ENCODE measurements at places on chromosomes 6 and 20.

- no peak for DNase-seq
Measured at GRCh38 chr6:129351807-129352206, 358.2 kb downstream of the ARHGAP18 start.

- no peak for DNase-seq
Measured at GRCh38 chr20:4060064-4060795, 44.9 kb upstream of the RNF24 start.

GRCh38 chr6:139156551-139156950 is 21.7 kb downstream of the HECA start:
- no peak for DNase-seq

DNA sequence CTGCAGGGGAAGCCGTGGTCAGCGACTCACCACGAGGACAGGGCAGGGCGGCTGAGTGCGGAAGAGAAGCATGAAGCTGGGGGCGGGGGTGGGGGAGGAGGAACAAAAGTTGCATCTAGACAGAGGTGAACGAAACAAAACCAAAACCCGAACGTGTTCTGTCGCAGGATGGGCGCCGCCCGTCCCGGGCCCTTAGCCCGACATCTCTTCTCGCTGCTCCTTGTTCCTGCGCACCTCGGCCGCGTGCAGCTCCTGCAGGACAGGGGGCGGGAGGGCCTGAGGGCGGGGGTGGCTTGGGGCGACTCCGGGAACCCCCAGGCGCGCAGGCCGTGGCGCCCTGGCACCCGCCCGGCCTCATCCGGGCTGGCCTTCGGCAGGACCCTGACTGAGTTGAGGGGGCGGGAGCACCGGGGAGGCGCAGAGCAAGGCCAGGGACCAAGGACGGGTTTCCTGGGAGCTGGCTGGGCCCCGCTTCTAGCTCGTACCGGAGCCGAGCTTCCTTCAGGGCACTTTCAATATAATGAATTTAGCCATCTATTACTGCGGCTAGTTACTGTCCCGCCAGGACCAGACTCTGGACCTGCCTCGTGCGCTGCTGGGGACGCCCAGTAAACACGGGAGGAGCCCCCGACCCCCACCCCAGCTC is 12.0 kb downstream of the STMN3 start:
- peak; percentile 41 for DNase-seq

DNA sequence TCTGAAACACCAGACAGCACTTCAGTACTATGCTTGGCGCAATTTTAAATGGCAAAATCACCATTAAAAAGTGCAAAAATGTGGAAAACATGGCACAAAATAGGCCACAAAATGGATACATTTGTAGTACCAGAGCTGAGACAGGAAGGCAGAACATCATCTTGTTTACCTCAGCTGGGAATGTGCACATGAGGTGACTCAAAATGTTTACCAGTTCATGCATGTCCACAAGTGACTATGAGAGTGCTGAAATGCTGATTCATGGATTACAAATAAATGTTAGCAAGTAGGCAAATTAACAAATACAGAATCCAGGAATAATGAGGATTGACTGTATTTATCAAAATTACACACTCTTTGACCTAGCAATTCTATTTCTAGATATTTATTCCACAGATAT is 201.6 kb downstream of the ISM1 start:
- no peak for DNase-seq

DNA sequence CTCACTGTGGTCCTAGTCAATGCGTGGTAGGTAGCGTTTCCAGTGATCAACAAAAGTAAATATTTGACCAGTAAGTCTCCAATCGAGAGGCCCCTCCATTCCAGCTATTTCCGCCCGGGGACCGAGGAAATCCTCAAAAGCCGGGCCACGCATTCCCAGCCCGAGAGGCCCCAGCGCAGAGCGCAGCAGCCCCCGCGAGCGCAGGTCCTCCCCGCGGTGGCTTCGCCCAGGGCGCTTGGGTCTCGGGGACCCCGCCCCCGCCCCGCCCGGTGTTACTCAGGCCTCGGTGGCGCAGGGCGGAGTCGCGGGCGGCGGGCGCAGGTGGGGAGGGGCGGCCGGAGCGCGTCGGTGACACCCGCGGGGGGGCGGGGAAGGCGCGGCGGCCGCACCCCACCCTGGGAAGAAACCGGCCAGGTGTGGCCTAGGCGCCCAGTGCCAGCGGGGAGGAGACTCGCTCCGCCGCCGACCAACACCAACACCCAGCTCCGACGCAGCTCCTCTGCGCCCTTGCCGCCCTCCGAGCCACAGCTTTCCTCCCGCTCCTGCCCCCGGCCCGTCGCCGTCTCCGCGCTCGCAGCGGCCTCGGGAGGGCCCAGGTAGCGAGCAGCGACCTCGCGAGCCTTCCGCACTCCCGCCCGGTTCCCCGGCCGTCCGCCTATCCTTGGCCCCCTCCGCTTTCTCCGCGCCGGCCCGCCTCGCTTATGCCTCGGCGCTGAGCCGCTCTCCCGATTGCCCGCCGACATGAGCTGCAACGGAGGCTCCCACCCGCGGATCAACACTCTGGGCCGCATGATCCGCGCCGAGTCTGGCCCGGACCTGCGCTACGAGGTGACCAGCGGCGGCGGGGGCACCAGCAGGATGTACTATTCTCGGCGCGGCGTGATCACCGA is at the start of gene DSP:
Gene DSP (plus strand): TSS at position 497 of the 890 bp plus-strand sequence. CDS start 245 bp downstream, at position 742.
- peak; percentile 3 for DNase-seq

DNA sequence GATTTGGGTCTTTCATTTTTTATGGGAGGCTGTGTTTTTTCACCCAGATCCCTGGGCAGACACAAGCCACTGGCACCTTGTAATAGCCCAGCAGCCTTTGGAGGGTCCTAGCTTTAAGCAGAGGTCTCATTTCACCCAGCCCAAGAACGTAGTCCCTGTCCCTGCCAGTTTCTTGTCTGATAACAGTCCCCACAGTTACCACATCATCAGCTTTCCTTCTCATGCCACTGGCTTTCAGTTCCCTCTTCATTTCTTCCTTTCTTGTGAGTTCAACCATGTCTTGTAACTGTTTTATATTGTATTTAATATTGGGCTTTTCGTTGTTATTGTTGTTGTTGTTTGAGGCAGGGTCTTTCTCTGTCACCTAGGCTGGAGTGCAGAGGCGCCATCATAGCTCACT is 10.6 kb downstream of the PNPLA1 start:
- no peak for DNase-seq

- DNase-seq = no peak
Measured at GRCh38 chr6:166575205-166575604, 11.3 kb downstream of the RAMACL start.

DNA sequence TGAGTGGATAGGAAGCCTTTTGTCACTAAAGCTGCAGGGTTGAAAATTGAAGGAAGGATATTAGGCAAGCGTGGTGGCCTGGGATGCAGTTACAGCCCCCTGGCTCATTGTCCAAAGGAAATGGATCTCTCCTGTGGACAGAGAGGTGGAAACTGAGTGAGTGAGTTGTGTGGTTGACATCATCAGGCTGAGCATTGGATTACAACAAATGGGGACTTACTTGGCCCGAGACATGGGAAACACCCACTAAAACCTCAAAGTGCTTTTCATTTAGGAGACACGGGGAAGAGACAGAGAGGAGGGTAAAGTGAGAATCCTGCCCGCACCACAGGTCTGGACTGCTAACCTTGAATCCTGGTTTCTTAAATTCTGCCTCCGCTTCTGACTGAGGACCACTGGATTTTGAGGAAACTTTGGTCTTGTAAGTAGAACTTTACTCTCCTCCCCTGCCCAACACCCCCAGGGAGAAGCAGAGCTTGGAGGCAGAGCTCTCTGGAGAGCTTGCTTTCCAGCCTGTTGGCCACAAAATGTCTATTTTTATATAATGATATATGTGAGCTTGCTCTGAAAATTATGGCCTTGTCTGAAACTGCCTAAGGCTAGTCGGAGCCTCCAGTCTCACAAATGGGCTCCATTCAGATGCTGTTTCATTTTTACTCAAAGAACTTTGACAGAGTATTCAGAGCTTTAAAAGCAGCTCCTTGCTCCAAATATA is at the start of gene PKIG:
Gene PKIG (plus strand): TSS at position 269 of the 715 bp plus-strand sequence. CDS start 31,978 bp downstream, outside the sequence.
- DNase-seq = no peak

DNA sequence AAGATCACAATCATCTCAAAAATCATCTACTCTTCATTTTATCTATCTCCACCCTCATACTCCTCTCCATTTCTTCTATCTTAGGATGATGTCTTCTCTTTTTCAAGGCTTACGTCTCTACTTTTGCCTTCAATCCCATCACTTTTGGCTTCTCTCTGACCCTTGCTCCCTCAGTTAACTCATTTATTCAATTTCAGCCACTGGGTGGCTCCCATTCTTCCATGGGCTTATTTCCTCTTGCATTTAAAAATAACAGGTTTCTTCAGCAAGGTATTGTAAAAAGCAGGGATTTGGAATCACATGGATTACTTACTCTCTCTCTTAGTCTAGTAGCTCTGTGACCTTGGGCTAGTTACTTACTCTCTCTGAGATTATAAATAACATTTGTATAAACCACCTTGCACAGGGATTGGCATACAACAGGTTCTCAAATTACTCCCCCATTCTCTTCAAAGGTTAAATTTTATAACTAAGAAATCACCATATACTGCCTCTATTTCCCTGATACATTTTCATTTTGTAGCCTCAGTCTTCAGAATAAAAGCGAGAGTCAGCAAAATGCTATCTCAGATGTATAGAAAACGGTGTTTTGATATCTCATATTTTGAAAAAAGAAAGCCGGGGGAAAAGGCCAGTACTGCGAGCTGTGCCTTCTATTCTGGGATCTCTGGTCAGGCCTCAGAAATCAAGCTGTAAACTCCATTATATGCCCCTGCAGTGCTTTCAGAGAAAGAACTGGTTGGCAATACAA is 5.5 kb downstream of the ZSCAN12 start:
- DNase-seq = no peak

- DNase-seq = no peak
Measured at GRCh38 chr6:130834482-130835251, 7.5 kb downstream of the SMLR1 start.

GRCh38 chr6:149960488-149960887 is 3.3 kb upstream of the ULBP1 start:
- DNase-seq = no peak

DNA sequence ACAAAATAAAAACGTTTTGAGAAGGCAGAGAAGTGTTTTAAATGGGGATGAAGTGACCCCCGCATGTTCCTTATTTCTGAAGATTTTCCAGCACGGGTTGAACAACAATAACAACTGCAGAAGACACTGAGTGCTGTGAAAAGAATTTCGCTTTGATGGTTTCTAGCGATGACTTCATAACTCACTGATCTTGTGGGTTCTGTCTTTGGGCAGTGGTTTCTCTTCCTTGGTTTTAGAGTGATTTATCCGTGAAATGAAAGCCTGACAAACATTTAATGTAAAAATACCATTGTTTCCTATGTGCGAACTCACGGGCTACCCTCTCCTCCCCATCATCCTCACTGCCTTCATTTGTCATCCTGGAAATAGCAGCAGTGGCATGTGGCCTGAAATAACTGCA is 793.9 kb downstream of the QKI start:
- DNase-seq = no peak

- DNase-seq = no peak
Measured at GRCh38 chr20:44495257-44495656, 19.6 kb downstream of the TTPAL start.

GRCh38 chr6:167968091-167968490 is 29.4 kb upstream of the KIF25 start:
- no peak for DNase-seq

- DNase-seq = peak; percentile 69
Measured at GRCh38 chr20:63973636-63974401, 4.1 kb upstream of the ZNF512B start.

DNA sequence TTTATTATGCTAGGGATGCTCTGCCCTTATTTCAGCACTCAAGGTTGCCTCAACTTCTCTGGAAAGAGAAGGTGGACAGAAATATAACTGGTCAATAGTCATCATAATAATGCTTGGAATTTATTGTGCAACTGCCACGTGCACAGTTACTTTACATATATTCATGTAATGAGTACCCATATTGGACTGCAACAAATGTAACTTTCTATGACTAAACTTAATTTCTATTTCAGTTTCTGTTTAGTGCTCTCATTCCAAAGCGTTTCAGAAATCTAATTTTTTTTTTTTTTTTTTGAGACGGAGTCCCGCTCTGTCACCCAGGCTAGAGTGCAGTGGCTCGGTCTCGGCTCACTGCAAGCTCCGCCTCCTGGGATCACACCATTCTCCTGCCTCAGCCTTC is 28.3 kb upstream of the CD83 start:
- DNase-seq = no peak

GRCh38 chr6:20292905-20293304 is 80.6 kb upstream of the MBOAT1 start:
- DNase-seq = no peak

DNA sequence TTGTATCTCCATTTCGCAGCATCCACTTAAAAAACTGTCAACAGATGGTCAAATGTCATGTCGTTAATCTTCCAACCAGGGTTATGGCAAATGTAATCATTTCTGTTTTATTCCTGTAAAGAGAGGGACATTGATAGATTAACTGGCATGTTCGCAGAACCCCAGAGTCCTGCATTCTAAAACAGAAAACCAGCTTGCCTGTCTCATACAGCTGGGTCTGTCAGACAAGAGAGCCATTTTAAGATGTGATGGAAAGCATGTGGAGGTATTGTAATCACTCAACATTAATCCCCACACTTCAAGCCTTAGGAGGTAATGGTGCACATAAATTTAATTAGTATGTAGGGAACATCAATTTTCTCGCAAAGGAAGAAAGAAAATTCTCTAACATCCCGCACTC is 4.4 kb downstream of the SMLR1 start:
- no peak for DNase-seq

DNA sequence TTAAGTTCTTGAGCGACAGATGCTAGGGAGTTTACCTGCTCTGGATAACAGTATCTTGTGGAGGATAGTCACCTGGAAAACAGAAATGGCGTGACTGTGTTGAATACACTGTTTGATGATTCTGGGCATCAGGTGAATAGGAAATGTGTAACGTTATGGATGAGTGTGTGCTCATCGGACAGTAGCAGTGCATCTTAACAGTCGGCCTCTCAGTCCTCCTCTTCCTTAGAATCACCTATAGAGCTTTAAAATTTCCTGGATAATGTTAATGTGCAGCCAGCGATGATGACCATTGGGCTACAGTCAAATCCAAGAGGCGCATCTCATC is 217.7 kb downstream of the OR2B2 start:
- no peak for DNase-seq

GRCh38 chr6:12178521-12178920 is 111.6 kb upstream of the EDN1 start:
- no peak for DNase-seq

- no peak for DNase-seq
Measured at GRCh38 chr6:94462231-94462630, 1042.9 kb upstream of the EPHA7 start.

DNA sequence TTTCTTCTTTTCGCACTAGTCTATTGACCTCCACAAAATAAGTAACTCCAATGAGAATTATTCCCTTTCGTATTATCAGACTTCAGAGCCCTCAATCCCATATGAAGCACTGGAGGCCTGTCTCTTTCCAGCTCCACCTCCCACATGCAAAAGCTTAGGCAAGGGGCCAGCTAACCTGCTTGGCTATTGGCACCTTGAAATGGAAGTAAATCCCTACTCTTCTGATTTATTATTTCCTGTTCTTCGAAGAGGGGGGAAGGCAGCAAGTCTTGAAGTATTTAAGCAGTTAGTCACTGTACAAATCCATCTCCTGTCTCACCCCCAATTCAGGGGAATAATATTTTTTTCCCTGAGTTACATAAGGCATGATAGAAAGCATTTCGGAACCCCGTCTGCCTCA is 577.8 kb downstream of the MAFB start:
- DNase-seq = no peak

- no peak for DNase-seq
Measured at GRCh38 chr20:36173451-36173933, 19.0 kb downstream of the EPB41L1 start.

GRCh38 chr6:12013307-12013719 is 1.2 kb downstream of the HIVEP1 start:
- DNase-seq = no peak

- no peak for DNase-seq
Measured at GRCh38 chr6:140379919-140380318, 1005.5 kb upstream of the CITED2 start.
